ENCODE measurements at places on chromosomes 7 and 10.

GRCh38 chr7:2460641-2461040 lies 15.6 kb downstream of the GRIFIN start:
- DNase-seq = no peak

GRCh38 chr7:25886387-25887240 lies 265.4 kb upstream of the NFE2L3 start:
- DNase-seq = no peak

DNA sequence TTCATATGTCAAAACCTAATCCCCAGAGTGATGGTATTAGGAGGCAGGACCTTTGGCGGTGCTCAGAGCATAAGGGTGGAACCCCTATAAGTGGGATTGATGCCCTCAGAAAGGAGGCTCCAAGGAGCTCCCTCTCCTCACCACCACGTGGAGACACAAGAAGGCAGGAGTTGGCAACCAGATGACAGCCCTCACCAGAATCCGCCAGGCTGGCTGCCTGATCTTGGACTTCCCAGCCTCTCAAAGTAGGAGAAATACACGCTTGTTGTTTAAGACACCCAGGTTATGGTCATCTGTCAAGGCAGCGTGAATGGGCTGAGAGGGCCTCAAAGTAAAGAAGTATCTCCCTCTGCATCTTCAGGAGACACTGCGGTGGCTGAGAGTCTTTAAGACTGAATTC lies 187.7 kb downstream of the TNS3 start:
- no peak for DNase-seq

GRCh38 chr7:130095812-130096211 lies 25.5 kb downstream of the KLHDC10 start:
- DNase-seq = no peak

GRCh38 chr10:85080934-85081333 lies 752.5 kb downstream of the CCSER2 start:
- no peak for DNase-seq

DNA sequence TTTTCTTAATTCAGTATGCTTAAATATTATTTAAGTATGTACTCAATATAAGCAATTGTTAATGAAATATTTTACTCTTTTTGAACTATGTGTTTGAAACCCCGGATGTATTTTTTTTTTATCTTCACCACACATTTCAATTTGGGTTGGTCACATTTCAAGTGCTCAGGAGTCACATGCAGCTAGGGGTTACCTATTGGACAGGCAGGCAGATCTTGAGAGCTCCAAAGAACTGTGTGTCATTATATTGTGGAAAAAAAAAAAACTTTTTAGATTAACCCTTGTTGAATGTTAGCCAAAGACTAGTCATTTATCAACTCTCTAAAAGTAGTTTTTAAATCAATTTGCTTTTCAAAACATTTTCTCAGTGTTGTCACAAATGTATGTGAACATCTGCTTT lies 37.2 kb downstream of the IKZF1 start:
- no peak for DNase-seq

GRCh38 chr7:92875173-92875572 lies 38.8 kb upstream of the CDK6 start:
- no peak for DNase-seq

DNA sequence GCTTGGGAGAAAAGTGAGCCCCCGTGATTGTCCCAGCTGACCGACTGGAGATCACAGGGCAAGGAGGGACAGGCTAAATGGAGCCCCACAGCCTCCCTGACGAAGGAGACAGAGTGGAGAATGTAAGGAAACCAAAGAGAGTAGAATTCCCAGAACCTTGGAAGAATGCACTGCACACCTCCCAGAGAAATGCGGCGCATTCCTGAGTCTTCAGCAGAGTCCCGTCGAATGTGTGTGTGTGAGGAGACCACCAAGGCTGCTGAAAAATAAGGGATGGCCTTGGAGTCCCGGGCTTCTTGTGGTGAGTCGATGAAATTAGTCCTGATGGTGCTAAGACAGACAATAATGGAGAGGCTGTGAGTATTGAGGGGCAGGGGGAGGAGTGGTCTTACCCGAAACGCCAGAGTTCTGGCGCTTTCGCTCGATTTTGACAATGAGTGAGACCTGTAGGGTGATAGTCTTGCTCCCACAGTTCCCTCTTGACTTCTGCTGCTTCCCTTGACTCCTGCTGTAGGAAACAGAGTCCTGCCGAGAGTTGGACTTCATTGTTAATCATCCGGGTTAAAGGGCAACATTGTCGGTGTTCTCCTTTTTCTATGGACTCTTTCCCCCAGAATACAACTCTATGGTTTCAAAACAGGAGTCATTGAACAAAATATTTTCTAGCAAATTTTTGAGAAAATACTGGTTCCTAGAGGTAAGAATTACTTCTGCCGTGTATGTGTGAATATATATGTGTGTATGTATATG lies 103.2 kb downstream of the CNNM2 start:
- no peak for DNase-seq

DNA sequence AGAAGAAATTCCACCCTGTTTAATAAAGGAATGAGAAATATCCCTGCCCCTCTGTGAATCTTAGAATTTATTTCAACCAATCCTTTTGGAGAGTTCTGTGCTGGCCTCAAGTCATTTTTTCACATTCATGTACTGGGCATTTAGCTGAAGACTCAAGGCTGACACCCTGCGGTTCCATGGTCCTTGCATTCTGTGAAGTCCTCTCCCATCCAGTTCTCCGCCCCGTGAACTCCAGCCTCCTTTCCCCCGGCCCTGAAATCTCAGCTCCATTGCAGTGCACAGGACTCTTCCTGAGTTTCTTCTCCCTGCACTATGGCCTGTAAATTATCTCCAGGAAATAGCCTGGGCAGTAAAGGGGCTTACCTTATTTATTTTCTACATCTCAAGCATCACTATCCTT lies 183.0 kb upstream of the KCND2 start:
- no peak for DNase-seq

DNA sequence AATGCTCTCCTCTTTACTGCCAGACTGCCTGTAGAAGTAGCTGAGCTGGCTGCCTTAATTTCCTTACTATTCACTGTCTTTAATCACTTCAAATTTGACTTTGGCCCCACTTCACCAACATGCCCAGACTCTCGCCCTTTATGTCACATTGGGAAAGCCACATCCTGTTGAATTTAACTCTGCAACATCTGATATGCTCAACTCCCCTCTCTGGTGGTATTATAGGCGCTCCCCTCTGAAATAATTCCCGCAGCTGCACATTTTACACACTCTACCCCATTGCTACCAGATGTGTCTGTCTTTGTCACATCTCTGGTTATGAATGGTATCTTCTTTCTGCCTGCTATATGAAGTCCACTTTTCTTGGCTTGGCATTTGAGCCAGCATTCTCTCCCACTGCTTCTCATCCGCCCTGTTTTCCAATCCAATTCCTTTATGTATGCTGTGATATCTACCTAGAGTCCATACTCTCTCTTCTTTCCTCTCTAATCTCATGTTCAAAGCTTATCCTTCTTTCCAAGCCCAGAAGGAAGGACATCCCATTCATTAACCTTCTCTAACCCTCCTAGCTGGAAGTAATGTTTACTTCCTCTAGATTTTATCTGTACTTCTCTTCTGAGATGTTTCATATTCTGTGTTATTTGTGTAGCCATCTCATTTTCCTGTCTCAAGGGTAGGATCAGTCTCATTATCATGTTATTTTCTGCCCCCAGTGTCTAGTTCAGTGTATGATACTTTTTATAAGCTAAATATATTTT lies 134.5 kb downstream of the ST7 start:
- DNase-seq = no peak

DNA sequence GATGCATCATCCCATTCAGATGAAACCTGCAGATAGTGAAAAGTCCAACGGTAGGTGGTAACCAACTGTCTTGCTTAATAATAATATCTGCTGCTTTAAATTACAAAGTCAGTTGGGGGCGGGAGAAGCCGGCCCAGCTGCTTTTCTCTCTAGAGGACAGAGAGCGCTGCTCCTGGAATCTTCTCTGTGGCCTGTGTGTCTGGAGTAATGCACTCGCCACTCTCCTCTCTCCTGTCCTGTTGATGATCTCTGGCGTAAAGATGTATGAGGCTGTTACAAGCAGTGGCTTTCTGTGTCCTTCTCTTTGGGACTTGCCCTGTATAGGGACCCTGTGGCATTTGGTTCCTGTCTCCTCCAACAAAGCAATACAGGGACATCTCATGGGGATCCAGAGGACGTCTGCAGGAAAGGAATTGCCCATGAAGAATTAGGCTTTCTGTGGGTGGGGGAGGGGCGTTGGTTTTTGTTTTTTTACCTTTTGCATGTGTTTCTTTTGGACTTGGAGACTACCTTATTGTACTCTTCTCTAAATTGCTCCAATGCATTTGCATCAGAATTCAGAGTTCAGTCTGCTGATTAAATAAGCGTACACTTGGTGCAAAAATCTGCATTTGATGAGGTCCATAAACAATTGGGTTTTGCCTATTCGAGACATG lies 231.6 kb downstream of the CELF2 start:
- DNase-seq = no peak

GRCh38 chr10:113743594-113743993 lies 7.9 kb upstream of the PLEKHS1 start:
- no peak for DNase-seq

DNA sequence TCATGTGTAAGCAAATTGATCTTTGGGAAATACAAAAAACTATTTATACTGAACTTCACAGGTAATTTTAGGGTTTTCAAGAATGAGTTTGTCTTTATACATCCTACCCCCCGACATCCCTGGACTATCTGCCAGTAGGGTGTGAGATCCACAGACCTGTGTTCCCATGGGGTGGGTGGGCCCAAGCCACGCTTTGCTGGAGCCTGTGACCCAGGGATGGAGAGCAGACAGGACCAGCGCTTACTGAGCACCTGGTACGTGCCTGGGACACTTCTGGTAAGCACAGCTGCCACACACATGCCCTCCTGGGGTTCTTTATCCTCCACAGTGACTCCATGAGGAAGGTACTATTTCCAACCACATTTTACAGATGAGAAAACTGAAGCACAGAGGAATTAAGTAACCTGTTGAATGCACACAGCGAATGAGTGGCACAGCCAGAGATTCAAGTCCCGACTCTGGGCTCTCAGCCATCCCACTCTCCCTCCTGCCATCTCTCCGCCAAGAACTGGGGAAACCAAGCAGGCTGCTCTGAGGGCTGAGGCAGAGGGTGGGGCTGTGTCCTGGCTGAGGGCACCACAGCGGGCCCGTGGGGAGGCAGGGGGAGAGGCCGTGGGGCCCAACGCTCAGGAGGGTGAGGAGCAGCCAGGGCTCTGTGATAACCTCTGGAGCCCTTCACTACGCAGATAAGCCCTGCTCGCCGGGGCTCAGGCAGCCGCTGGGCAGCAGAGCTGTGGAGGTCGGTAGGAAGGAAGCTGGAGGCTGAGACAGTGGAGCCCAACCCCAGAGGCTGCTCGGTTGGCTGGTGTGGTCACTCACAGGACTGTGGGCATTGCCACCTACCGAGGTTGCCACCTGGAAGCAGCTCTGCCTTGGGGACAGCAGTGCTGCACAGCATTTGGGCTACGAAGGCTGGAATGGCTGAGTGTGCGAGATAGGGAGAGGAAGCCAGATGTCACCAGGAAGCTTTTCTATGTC lies 124.2 kb downstream of the ARHGAP22 start:
- no peak for DNase-seq

DNA sequence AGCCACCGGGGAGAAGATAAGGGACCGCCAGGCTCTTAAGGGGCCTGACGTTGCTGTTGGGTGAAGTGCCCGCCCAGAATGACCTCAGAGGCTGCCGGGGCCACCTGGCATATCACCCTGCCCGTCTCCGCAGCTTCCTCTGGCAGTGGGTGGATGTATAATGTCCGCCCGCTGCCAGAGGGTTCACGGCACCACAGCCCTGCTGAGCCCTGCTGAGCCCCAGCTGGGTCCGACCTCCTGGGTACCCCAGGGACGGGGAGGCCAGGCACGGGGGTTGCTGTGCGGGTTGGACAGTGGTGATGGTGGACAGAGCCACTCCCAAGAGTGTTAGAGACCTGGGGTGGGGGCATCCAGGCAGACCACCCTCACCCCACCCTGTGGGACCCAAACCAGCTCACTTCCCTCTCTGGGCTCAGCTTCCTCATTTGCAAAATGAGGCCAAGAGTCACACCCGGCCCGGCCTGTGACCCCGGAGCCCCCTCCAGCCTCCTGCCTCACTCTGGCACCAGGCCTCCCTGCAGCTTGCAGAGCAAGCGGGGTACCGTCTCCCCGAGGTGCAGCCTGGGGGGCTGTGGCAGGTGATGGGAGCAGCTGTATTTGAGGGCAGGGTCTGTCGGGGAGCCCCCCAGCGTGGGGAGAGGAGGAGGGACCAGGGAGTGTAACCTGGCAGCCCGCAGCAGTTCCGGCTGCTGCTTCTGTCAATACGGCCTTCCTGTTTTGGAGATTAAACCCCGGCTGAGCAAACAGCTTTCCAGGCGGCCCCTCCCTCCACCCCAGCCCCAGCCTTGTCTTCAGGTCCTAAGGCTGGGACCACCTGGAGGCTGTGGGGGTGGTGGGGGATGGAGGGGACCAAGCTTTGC lies 8.4 kb upstream of the LFNG start:
- peak; percentile 74 for DNase-seq

- DNase-seq = no peak
Measured at GRCh38 chr7:575425-576366, 56.0 kb upstream of the PDGFA start.

- DNase-seq = no peak
Measured at GRCh38 chr7:158487631-158488151, 99.9 kb downstream of the PTPRN2 start.

DNA sequence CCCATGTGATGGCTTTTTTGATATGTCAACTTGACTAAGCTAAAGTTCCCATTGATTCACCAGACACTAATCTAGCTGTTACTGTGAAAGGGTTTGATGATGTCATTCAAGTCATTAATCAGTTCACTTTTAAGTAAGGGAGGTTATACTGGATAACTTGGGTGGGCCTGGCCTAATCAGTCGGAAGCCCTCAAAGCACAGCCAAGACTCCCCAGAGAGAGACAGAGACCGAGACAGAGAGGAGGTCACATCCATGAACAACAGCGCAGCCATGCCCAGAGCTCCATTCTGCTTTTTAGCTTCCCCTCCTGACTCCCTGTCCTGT lies 103.4 kb downstream of the TRIL start:
- no peak for DNase-seq

DNA sequence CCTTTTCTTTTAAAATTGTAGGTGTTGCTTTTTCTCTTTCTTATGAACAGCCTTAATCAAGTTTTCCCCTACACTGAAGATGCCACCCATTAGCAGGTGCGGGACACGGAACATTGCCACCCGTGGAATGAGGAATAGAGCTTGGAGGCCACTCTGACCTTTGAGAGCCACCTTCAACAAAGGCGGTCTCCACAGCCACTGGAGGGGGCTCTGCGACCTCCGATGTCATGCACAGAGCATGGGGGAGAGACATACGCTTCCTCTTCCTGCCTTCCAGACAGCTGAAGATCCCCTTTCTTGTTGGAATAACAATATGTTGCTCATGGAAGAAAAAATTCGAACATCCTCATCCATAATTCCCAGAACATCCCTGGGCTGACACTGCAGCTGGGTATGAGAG lies 39.1 kb downstream of the ADARB2 start:
- no peak for DNase-seq

DNA sequence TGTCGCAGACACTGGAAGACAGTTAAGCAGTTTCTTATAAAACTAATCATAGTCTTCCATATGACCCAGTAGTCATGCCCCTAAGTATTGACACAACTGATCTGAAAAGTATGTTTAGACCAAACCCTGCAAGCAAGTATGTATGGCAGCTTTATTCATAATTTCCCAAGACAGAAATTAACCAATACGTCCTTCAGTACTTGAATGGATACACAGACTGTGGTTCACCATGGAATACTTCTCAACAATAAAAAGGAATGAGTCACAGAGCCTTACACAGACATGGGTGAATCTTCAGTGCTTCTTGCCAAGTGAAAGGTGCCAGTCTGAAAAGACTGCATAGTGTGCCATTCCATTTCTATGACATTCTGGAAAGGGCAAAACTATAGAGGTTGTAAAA lies 50.2 kb upstream of the AKR1E2 start:
- no peak for DNase-seq

GRCh38 chr7:55345292-55345691 lies 19.8 kb upstream of the LANCL2 start:
- no peak for DNase-seq
